Activated naive CD4-positive, alpha-beta T cell (primary cell): ENCODE measurements at places on chromosomes 5 and 9.
A peak's percentile ranks its signal among the peaks of the same experiment; 100 is the strongest.

GRCh38 chr5:68710514-68710913 lies 383.3 kb upstream of the SLC30A5 start:
- no peak for DNase-seq

GRCh38 chr9:113152699-113153098 lies 1.9 kb downstream of the SLC31A2 start:
- no peak for DNase-seq

- DNase-seq, result no peak
Measured at GRCh38 chr5:150496534-150496933, 11.4 kb upstream of the NDST1 start.

DNA sequence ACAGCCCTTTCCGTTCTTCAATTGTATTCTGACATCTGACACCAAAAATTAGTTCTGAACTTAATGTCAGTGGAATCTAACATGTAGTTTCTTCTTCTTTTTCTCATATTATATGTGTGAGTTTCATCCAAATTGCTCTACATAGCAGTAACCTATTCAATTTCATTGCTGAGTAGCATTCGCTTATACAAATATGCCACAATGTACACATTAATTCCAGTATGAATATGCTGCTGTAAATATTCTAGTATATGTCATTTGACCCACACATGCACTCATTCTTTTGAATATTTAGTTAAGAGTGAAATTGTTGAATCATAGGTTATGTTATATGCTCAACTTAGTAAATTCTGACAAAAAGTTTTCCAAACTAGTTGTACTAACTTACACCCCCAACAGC lies 550.9 kb downstream of the CHSY3 start:
- no peak for DNase-seq

DNA sequence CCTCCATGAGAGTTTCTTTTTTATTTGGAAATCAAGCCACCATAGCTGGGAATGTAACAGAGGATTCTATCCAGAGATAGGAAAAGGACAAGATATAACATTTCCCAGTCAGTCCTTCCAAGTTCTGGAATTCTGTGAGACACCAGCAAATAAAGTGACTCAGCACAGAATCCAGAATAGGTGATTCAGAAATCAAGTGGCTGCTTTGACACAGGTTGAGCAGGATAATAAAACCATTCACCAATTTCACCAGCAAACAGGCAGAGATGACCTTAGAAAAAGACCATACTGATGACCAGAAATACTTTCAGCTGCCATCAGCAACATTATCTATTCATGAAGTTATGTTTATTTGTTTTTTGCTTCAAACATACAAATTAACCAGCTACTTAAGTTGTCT lies 491.5 kb upstream of the TUSC1 start:
- no peak for DNase-seq

GRCh38 chr9:38117651-38118050 lies 48.6 kb upstream of the SHB start:
- DNase-seq, result no peak

GRCh38 chr9:107919263-107919662 lies 429.7 kb upstream of the KLF4 start:
- no peak for DNase-seq

DNA sequence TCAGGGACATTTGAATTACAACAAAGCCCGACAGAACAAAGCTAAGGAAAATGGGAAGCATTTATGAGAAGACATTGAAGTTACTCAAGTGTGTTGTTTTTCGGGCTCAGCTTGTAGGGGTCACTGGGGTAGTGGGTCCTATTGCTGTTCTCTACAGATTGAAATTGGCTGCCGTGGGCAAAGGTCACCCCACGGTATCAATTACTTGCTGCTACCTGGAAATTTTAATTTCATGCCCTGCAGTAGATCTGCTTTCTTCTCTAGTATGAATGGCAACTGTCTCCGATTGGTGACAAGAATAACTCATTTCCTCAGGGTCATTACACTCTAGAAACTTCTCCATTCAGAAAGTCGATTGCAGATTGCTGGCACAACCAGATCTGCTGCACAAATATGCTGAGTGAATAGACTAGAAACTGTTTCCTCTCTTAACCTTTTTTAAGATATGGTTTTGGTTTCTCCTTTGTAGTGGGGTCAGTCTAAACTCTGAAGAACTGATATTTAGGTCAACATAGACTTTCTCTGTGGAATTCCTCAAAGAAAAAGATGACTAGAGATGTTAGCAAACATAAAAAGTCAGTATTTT lies 454.1 kb downstream of the ARHGEF28 start:
- no peak for DNase-seq

DNA sequence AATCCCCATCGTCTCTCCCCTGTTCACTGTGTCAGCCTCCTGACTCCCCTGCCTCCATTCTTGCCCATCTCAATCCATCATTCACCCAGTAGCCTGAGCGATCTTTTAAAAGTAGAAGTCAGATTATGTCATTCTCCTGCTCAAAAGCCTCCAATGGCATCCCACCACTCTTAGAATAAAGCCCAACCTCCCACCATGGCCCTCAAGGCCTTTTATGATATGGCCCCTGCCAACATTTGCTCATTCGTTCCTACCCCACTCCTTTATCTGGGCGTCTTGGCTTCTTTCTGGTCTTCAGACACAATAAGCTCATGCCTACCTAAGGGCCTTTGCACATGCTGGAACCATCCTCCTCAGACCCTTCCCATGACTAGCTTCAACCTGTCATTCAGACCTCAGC lies 35.5 kb upstream of the KCNMB1 start:
- DNase-seq, result no peak

- peak; percentile 36 for DNase-seq
Measured at GRCh38 chr9:89418882-89419640, 78.9 kb downstream of the SEMA4D start.

DNA sequence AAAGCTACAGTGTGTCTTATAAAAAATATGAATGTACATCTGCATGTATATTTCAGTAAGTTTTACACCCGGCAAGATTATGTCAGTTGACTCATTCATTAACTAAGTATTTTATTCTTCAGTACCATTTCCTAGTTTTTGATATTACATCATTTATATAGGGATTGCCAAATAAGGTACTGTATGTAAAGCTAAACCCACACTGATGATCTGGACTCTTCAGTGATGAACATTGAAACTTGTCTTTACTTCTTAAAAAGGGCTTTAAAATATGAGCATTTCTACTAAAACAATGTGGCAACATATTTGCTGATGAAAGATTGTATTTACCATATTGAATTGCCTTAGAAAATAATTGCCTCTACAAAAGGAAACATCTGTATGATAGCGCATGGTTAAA lies 151.8 kb upstream of the TLX3 start:
- no peak for DNase-seq

DNA sequence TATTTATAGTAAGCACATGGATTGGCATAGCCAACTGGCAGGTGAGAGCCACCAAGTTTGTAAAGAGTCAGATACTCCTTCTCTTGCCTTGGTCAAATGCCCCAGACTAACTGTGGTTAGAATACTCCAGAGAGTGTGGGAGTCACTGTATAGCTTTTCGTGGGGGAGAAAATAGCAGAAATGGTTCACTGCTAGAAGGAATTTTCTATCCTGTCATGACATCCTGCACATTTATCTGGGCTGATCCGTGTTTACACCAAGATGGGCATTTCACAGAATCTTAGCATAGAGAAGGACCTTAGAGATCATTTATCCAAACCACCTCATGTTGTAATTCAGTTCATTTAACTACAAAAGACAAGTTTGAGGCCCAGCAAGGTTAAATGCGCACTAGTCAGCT lies 460.8 kb downstream of the ENC1 start:
- DNase-seq, result no peak

- no peak for DNase-seq
Measured at GRCh38 chr9:110426052-110426709, 88.5 kb upstream of the TXNDC8 start.

DNA sequence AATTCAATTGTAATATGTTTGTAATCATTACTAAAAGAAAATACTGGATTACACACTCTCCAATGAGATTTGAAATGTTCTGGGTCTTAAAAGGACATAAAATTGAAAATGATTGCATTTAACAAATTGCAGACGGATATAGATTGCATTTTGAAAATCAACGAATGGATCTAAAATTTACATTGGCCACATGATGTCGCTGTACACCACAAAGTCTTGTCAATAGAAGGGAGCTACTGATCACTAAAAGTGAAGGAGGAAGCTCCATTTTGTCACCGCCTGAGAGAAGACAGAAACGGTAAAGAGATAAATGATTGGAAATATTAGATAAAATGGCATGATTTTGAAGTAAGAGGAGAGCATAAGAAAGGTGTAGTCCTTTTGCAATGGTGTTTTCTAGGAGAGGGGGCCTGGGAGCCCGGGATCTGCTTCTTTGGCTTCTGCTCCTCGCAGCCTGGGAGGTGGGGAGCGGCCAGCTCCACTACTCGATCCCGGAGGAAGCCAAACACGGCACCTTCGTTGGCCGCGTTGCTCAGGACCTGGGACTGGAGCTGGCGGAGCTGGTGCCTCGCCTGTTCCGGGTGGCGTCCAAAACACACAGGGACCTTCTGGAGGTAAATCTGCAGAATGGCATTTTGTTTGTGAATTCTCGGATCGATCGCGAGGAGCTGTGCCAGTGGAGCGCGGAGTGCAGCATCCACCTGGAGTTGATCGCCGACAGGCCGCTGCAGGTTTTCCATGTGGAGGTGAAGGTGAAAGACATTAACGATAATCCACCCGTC lies at the start of gene PCDHA1:
TSS of gene PCDHA1 (plus strand) at position 236 of the 782 bp plus-strand sequence.
- DNase-seq, result no peak

- no peak for DNase-seq
Measured at GRCh38 chr9:33068991-33069390, 7.5 kb downstream of the SMU1 start.

- no peak for DNase-seq
Measured at GRCh38 chr5:179553875-179554274, 3.5 kb downstream of the RUFY1 start.

DNA sequence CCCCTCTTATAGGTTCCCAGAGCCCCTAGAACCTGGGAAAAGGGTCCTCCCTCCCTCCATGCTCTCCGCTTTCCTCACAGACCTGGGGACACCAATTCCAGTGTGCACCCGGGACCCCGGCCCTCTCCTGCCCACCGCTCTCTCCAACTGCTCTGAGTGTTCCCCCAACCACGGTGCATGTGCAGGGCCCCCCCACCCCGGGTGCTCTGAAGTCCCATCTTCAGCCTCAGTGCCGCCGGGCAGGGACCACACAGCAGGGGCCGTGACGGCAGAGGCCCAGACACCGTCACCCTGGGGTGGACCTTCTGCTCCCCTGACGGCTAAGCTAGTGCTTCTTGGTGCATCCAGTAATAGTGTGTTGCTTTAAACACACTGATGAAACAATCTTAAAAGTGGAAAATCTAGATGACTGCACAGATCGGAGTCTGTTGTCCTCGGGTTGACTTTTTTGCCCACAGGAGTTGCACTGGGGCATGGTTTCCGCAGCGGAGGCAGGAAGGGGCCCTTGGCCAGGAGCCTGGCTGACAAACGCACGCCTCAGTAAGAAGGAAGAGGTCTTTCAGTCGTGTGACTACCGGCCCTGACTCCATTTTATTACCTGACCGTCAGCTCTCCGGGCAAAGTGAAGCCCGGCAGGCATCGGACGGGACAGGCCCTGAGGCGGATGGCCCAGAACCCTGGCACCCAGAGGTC lies 36.2 kb upstream of the SLC6A3 start:
- DNase-seq, result no peak

DNA sequence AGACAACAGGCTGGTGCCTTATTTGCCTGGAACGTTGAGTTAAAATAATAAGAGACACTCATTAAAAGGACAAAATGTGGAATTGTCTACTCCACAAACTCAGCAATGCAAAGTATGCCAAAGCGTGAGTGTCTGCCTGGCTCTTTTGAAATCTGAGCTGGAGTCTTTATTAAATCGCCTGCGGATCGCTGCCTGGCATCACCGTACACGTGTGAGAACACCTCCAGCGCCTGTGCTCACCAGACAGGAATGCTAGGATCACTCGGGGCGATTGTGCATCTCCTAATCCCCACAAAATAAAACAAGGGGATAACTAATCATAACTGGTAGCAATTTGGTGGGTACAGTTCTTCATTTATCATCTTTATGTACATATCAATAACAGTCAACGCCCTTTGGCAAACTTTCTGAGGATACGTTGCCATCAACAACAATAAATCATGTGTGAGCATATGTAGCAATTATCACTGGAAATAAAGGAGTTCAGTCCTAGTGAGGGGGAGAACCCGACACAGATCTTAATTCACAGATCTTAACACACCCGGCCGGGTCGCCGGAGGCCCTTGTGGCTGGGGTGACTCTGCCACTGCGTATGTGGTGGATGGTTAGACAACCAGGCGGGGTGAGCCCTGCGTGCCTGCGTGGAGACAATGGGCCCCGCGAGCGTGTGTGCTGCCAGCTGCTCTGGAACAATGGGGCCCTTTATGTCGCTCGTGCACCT lies 284.9 kb upstream of the IRX1 start:
- DNase-seq, result no peak

DNA sequence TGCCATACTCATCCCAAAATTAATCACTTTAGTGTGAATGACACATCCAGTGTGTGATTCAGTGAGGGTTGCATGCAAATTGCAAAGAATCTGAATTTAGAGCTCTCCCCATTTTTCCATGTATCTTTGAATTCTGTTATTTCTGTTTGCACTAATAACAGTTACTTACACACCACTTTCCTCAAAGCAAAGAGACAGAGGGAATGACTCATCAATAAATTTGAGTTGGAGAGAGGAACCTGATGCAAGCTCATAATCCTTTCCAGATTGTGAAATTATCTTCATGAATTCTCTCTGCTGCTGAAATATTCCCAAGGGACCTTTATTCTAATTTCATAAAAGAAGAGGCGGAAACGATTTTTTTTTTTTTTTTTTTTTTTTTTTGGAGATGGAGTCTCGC lies 204.8 kb downstream of the CDH9 start:
- no peak for DNase-seq

DNA sequence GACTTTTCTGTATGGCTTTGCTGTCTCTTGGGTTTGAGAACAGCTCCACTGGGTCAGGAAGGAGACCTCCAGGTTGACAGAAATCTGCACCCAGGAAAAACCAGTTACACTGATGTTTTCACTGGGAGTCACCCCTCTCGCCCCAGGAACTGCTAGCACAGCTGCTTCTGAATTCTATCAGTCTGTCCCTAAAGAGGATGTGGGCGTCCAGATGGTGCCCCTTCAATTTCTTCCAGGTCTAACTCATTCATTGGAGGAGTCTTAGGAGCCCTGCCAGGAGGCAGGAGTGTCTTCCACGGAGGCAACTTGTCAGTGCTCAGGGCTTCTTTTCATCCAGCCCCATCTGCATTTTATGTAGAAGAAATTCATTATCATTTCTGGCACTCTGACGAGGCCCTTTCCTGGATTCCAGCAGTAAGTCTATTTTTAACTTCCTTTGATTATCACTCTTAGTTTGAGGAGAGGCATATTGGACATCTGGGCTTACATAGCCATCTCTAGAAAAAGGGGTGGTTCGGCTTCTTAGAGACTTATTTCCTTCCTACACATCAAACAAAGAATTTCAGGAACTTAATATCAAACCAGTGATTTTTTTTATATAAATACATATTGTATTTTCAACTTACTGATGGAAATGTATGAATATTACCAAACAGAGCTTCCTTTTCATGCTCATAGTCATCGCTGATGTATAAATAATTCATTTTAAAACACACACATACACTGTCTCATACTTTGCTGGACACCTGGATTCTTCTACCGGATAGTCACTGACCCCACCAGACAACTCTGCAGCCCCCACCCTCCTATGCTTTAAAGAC lies 148.8 kb downstream of the IRX2 start:
- no peak for DNase-seq

GRCh38 chr5:125201446-125202052 lies 455.1 kb upstream of the ZNF608 start:
- no peak for DNase-seq

GRCh38 chr9:34651876-34652601 lies at the start of gene IL11RA:
Gene IL11RA (plus strand): TSS chr9:34652185. CDS start chr9:34655218, 3,033 bp downstream.
- DNase-seq, result no peak

GRCh38 chr5:65926893-65927292 lies 518 bp downstream of the ERBIN start:
- DNase-seq, result no peak

GRCh38 chr5:74934949-74935751 lies 69.0 kb upstream of the FAM169A start:
- no peak for DNase-seq
